ENCODE measurements at places on chromosomes 12 and 14. TPM values are rescaled to one million over a fixed set of nuclear protein-coding genes. Genes with fewer than 3 reads are reported as not detected.

The FOXG1 gene
- not detected for total RNA-seq

The NFATC4 gene
- total RNA-seq = 0.54 TPM

The DLGAP5 gene
- 0.54 TPM for total RNA-seq

The CAMKK2 gene
- total RNA-seq = 32.3 TPM

The ESPL1 gene
- total RNA-seq = 1.3 TPM

The KITLG gene
- total RNA-seq = under 0.01 TPM

The RNASE2 gene
- total RNA-seq = 11.6 TPM

The LIN7A gene
- total RNA-seq = 0.81 TPM

The CISTR gene
- total RNA-seq = not detected

The KRT5 gene
- not detected for total RNA-seq

The BDKRB1 gene
- total RNA-seq = not detected

The COQ5 gene
- total RNA-seq = 15.3 TPM

The FGD4 gene
- total RNA-seq = 3.2 TPM

The FERMT2 gene
- total RNA-seq = under 0.01 TPM

The OTX2 gene
- total RNA-seq = not detected

The TGM1 gene
- total RNA-seq = 1.1 TPM

The NRXN3 gene
- 0.27 TPM for total RNA-seq

The LMNTD1 gene
- not detected for total RNA-seq

The KERA gene
- total RNA-seq = not detected

The ITGA7 gene
- 1.1 TPM for total RNA-seq

The BCDIN3D gene
- total RNA-seq = 3.2 TPM

The PRB2 gene
- not detected for total RNA-seq

The SELPLG gene
- total RNA-seq = 103 TPM

The ZBTB42 gene
- 11.8 TPM for total RNA-seq

The TBX3 gene
- total RNA-seq = under 0.01 TPM

The SERPINA9 gene
- not detected for total RNA-seq

The P2RX7 gene
- 9.2 TPM for total RNA-seq

The JAG2 gene
- total RNA-seq = 1.1 TPM

The INHBC gene
- total RNA-seq = 0.27 TPM

The CAPZA3 gene
- total RNA-seq = not detected

The RHOJ gene
- total RNA-seq = not detected

The SERPINA12 gene
- not detected for total RNA-seq

The PLBD1 gene
- total RNA-seq = 1.1 TPM

The ACIN1 gene
- 77.3 TPM for total RNA-seq

The MED6 gene
- 19.1 TPM for total RNA-seq

The STXBP6 gene
- 5.1 TPM for total RNA-seq

The FGF23 gene
- not detected for total RNA-seq

The TMEM30B gene
- total RNA-seq = 0.54 TPM

The PELI2 gene
- 46.3 TPM for total RNA-seq

The VRTN gene
- total RNA-seq = under 0.01 TPM

The KRT73 gene
- total RNA-seq = 0.27 TPM

The OASL gene
- 4.6 TPM for total RNA-seq

The PTCSC3 gene
- total RNA-seq = not detected

The CAND1 gene
- total RNA-seq = 39.6 TPM

The TMPRSS12 gene
- total RNA-seq = not detected

The CLEC1A gene
- under 0.01 TPM for total RNA-seq

The EP400 gene
- 19.9 TPM for total RNA-seq

The TESPA1 gene
- 342 TPM for total RNA-seq

The TAS2R43 gene
- 5.4 TPM for total RNA-seq

The PRICKLE1 gene
- total RNA-seq = 0.81 TPM

Data from hematopoietic multipotent progenitor cell (in vitro differentiated cells).